ENCODE measurements at places on chromosomes 6 and 20.

GRCh38 chr6:13044390-13044789, 283.9 kb downstream of the TBC1D7 start:
- no peak for DNase-seq

- DNase-seq, result no peak
Observed at GRCh38 chr20:41318271-41318649, 729 bp upstream of the ZHX3 start.

GRCh38 chr6:48472091-48472490, 361.1 kb upstream of the PTCHD4 start:
- no peak for DNase-seq

- no peak for DNase-seq
Observed at GRCh38 chr6:168851460-168852375, 401.9 kb downstream of the THBS2 start.

- no peak for DNase-seq
Observed at GRCh38 chr20:722822-723644, 45.3 kb downstream of the SLC52A3 start.

- DNase-seq, result no peak
Observed at GRCh38 chr20:1371202-1371782, 21.6 kb downstream of the FKBP1A start.

- DNase-seq, result no peak
Observed at GRCh38 chr6:161462148-161462547, 188.3 kb upstream of the AGPAT4 start.

DNA sequence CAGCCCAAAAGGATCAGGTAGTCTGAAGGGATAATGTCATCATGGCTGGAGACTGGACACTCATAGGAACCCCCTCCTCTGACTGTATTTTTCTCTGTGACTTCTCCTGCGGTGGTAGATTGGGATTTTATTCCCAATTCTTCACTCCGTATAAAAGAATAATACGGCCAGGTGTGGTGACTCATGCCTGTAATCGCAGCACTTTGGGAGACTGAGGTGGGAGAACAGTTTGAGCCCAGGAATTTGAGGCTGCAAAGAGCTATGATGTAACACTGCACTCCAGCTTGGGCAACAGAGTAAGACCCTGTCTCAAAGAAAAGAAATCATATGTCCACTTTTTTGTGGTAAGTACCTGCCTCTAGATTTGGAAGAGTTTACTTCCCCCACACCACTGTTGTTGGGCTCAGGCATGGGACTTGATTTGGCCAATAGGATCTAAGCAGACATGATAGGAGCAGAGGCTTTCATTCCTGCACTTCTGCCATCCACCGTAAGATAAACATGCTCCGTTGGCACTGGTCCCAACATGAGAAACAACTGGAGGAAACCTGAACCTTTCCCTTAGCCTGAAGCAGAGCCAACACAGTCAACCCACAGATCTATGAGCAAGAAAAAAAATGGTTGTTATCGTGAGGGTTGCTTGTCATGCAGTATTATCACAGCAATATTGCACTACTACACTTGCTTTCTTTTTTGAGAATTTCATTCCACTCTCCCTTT, 82.0 kb downstream of the JPH2 start:
- DNase-seq, result peak; percentile 14

DNA sequence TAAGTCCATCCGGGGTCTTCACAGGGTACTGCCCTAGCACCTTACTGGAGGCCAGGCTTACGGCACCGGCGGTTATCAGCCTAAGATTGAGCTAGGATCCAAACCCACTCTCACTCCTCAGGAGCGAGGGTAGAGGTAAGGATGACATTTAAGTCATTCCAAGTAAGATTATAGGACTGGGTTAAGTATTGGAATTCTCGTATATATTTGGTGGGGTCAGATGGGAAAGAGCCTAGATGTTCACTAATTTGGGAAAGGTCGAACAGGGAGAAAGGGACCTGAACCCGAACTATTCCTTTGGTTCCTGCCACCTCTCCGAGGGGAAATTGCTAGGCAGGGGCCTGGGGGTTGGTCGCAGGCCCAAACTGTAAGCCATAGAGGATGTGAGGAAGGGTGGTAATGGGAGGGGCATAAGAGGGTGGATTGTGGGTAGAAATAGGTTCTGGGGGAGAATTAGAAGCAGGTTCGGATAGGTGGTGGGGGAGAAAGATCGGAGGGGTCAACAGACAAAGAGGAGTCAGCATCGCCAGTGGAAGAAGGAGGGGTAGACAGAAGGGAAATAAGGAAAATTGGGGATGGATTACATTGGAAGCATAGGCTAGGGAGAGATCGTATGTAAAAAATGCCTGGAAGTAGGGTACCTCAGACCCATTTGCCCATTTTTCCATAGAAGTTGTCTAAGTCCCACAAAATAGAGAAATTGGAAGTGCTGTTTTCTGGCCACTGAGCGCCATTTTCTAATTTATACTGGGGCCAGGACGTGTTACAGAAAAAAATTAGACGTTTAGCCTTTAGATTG, 747.1 kb upstream of the ADGRB3 start:
- no peak for DNase-seq

- DNase-seq, result no peak
Observed at GRCh38 chr6:10882657-10883171, 873 bp upstream of the GCM2 start.

DNA sequence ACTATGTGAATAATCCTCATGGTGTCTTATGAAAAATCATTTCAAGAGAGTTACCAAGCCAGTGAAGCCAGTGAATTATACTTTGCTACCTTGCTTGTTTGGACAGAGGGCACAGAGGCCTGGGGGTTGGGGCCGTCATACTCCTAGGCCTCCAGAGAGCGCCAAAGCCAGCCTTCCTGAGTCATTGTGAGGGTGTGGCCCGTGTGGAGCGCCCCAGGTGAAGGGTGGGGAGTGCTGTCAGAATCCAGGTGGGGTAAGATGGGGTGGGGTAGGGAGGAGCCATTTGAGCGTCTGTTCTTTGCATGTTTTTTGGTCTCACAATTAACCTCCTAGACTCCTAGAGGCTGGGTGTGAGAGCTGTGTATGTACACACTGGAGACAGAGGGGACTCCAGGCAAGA, 71.1 kb downstream of the PERP start:
- no peak for DNase-seq

- no peak for DNase-seq
Observed at GRCh38 chr6:156828280-156828703, 51.1 kb downstream of the ARID1B start.
